C1 segment of cervical spinal cord (tissue), 14 donors: ENCODE measurements at places on chromosomes 11 and 22.

DNA sequence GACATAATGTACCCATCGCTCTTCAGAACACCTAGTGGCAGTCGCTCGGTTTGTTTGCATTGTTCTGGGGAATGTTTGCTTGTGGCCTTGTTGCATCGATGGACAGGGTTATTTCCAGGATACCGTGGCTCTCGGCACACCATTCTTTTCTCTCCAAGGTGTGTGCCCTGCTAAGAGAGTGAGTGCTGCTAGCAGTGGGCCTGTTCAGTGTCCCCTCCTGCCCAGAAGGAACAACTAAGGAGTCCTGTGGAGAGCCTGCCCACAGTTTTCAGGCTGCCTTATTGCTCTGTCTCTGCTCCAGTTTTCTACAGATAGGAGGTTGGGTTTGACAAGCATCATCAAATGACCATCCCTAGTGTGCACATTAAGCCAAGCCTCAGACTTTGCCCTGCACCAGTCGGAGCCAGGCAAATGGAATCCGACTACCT is 1.4 kb downstream of the CRY2 start:
- DNase-seq = no peak

- no peak for DNase-seq
These were observed 107.3 kb downstream of the XKR3 start for GRCh38 chr22:16717699-16718558.

DNA sequence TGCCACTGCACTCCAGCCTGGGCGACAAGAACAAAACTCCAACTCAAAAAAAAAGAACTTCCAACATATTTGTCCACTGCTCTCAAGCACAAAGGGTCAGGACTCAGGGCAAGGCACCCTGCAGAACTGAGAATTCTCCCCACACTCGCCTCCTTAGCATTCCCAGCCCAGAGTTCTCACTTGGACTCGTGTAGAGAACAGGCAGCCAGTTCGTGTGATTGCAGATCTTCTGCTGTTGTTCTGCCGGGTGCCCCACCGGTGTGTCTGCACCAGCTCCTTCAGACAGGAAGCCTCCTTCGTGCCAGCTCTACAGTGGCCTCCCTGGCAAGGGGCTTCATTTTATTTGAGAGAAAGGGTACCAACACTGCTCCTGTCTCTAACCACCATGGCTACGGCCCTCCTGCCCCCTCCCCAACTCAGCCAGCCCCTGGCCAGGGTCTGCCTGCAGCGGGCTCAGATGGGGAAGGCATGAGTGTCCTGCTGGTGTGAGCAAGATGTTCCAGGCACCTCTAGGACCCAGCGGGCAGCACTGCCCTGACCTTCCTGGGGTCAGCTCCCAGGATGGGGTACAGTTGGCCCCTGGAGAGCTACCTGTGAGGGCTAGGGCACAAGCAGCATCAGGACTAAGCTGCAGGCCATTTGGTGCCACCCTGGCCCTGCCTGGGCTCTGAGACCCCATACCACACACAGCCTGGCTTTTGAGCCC is 19.5 kb upstream of the SCGB1A1 start:
- DNase-seq = no peak

DNA sequence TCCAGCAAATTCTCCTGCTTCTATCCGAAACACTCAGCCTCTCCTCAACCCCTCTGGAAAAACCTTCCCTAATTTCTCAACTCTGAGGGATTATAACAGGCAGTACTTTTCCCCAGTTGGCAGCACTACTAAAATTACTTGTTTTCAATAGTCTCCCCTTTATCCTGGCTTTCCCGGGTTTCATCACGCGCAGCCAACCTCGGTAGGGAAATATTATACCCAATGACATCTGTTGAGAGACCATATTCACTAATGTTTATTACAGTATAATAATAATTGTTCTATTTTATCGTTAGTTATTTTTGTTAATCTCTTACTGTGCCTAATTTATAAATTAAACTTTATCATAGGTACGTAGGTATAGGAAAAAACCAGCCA is 330 bp upstream of the POLD3 start:
- DNase-seq = no peak

- no peak for DNase-seq
These were observed 70.8 kb downstream of the GAB2 start for GRCh38 chr11:78346799-78347198.

DNA sequence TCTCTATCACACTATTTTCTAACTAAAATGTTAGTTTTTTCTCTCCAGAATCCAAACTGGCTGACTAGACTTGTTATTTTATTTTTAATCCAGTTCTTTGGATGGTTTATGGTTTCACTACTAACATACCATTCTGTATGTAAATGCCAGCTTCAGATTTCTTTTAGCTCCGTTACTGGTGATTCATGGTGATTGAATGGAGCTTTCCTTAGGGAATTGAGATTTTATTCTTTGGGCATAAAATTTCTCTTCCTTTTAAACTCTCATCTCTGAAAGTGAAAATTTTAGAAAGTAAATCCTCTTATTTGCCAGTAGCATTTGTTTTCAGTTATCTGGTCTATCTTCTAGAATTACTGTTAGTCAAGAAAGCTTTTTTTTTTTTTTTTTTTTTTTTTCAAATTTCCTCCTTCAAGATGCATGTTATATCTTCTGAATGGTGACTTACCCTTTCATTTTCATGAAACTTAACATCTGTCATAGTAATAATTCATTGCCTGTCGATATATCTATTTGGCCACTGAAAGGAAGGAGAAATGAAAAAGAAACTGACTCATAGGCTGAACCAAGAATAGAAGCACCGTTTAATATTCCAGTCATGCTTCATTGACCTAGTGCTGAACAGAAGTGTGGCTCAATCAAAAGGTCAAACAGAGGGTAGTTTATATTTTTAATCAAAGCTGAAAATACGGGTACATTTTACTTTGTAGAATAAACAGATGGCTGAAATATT is 6.4 kb downstream of the ENDOD1 start:
- DNase-seq = no peak

GRCh38 chr11:94011478-94011877 is 9.7 kb upstream of the HEPHL1 start:
- DNase-seq = no peak

- DNase-seq = no peak
These were observed 79.5 kb downstream of the UBASH3B start for GRCh38 chr11:122734848-122735496.

DNA sequence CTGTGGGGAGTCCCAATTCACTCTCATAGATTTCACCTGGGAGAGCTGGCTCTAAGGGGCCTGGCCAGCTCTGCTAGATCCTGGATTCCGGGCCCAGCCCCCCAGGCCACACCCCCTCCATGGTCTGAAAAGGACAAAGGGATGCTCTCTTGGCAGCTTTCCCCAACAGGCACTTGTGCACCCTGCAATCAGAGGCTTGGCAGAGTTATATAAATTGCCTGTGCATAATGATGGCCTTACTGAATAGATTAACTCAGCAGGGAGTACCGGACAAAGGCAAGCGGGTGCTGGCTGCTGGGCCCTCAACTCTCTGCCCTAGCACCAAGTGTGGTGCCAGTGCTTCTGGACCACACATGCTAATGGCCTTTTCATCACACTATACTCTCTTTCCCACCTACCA is 461.6 kb downstream of the BUD13 start:
- DNase-seq = no peak

GRCh38 chr11:76599041-76600013 is 71.2 kb downstream of the LRRC32 start:
- no peak for DNase-seq

GRCh38 chr11:118370774-118371173 is 11.4 kb downstream of the UBE4A start:
- DNase-seq = no peak
